ENCODE measurements at places on chromosomes 7 and 10.

- DNase-seq, result peak; percentile 6
Observed at GRCh38 chr10:120999868-121000267, 148.7 kb downstream of the WDR11 start.

GRCh38 chr7:46449743-46450142, 528.7 kb upstream of the IGFBP3 start:
- DNase-seq, result no peak

- DNase-seq, result no peak
Observed at GRCh38 chr7:135933509-135934188, 43.5 kb downstream of the MTPN start.

- DNase-seq, result no peak
Observed at GRCh38 chr10:63115732-63116383, 17.3 kb upstream of the NRBF2 start.

DNA sequence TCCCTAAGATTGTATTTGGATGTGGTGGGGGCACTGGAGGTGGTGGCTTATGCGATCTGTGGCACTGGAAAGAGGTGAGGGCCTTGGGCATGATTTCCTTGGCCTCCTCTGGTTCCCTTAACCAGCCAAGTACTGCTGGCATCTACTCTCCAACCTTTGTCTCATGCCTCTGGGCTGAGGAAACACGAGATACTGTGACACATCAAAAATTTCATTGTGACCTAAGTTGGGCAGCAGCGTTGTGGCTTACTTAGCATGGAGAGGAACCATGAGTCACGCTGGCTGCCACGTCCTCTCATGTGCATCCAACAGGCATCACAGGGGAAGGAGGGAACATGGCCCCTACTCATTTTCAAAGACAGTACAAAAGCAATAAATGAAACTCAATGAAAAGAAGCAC, 29.7 kb upstream of the GSDME start:
- DNase-seq, result no peak
